Posterior cingulate gyrus (tissue), 11 donors: ENCODE measurements at places on chromosomes 5 and 9.

DNA sequence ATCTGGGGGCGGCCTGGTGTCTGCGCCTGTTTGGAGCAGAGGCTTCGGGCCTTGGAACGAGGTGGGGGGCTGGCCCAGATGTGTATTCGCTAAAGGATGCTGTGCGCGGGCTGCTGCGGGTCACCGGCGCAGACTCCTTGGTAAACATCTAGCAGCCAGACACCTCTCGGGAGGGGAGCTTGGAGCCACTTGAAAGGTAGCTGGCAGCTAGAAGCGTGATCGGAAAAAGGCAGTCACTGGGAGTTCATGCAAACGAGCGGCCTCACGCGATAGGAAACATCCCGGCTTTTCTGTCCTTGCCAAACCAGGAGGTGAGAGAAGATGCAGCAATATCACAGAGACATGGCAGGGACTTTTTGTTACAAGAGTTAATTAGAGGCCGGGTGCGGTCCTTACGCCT lies 8.1 kb downstream of the LAMC3 start:
- no peak for DNase-seq

GRCh38 chr5:72722792-72723452 lies 93.5 kb upstream of the TNPO1 start:
- DNase-seq = no peak

DNA sequence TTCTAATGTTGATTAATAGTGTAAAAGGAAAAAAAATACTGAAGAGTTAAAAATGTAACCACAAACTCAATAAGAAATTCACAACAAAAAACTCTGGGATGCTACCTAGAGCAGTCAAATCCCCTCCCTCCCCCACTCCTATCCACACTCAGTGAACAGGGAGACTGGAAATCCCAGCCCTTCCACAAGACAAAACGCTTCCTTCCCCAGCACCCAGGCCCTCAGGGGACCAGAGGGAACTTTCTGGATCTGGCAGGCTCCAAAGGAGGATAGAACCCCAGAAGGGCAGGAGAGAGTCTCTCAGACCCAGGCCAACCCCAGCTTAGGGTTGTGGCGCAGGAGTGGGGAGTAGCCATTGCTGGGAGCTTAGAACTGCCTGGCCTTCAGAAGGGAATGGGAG lies 55.0 kb downstream of the DCP2 start:
- DNase-seq = no peak

- DNase-seq = no peak
Observed at GRCh38 chr5:11054014-11054413, 293.0 kb upstream of the DAP start.

- DNase-seq = no peak
Observed at GRCh38 chr5:51991940-51992339, 608.7 kb downstream of the ISL1 start.

GRCh38 chr9:80881320-80881719 lies 808.0 kb downstream of the TLE1 start:
- DNase-seq = no peak

DNA sequence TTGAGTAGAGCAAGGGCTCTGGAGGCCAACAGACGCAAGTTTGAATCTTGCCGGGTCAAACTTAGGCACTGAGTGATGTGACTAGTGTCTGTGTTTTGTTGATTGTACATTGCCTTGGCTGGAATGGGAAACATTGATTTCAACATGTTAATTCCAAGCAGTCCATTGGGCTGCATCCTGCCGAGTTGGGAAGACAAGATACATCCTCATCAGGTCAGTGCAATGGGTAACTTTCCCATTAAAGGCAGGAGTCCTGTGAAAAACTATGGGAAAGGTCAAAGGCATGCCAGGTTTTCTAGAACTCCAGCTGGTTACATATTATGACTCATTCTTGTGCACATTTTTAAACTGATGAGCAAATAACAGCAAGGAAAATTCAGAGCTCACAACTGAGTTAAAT lies 126.5 kb upstream of the ABCA1 start:
- DNase-seq = no peak

DNA sequence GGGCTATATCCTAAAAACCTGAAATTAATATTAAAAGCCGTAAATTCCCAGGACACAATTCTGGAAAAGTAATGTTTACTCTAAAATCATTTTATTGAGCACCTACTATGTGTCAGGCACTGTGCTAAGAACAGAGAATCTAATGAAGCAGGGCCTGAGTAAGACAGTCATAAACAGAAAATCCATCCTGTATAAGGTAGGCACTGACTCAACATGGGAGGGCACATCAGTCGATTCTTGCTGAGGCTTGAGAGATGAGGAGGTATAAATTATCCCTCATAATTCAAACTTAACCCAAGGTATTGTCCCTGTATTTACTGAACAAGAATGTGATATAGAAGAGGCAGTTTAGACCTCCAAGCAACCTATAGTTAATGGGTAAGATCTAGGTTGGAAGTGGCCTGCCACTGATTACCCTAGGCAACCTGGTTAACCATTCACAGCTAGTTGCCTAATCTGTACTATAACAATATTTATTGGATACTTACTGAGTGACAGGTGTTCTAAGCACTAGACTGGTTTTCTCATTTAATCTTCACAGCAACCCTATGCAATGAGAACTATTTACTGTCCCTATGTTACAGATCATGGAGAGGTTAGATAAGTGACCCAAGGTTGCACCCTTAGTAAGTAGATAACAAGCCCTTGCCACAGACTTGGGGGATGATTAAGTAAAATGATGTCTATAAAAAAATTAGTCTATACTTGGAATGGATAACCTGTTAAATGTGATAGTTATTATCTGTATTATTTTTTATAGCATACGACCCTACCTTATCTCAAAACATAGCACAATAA lies 317.7 kb downstream of the PDE4D start:
- DNase-seq = no peak

- DNase-seq = peak; percentile 67
Observed at GRCh38 chr9:129344641-129345495, 166.8 kb upstream of the IER5L start.

DNA sequence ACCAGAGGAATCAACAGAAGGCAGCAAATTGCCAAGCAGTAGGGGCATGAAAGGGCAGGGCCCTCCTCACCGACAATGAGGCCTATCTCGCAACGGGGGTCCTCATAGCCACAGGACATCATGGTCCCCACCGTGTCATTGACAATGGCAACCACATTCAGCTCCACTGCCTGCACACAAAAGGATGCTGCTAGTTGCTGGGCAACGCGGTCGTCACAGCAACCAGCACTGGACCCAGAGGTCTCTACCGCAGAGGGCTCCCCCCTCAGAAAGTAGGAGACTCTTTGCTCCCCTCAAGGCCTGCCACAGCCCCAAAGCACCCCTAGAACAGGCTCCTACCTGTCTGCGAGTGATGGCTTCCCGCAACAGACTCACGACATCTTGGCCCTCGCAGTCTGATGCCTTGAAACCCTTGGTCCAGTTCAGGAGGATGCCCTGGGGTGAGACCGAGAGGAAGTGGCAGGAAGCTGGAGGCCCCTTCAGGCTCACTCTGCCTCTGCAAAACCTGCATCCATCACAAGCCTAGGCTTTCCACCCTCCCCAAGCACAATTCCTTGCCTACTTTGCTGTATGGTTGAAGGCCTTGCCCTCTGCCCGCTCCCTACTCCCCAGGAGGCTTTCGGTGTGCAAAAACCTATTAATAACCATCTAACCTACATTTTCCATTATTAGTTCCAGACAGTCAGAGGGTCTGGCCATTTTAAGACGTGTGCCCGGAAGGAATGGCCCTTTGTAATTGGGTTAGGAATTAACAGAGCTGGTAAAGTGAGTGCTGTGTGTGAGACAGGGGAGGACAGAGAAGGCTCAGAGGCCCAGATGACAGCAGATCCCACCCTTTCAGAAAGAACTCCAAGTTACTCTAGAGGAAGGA lies 15.2 kb downstream of the HK3 start:
- DNase-seq = no peak

- no peak for DNase-seq
Observed at GRCh38 chr5:137856916-137857862, 10.5 kb upstream of the MYOT start.

DNA sequence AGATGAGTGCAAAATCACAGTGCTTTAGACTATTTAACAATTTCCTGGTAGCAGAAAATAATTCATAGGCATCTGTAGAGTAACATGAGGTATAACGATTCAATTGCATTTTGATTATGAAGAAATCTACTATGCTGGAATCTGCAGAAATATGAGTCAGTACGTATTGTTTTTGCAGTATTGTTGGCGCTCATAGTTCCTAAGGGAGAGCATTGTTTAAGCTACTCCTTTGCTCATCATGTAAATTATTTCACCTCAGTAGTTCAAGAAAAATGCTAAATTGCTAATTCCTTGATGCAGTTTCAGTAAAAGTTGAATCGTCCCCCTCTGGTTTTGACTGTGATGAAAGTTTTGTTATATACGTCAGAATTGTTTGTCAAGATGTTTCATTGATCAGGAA lies 458.4 kb downstream of the HINT1 start:
- no peak for DNase-seq

DNA sequence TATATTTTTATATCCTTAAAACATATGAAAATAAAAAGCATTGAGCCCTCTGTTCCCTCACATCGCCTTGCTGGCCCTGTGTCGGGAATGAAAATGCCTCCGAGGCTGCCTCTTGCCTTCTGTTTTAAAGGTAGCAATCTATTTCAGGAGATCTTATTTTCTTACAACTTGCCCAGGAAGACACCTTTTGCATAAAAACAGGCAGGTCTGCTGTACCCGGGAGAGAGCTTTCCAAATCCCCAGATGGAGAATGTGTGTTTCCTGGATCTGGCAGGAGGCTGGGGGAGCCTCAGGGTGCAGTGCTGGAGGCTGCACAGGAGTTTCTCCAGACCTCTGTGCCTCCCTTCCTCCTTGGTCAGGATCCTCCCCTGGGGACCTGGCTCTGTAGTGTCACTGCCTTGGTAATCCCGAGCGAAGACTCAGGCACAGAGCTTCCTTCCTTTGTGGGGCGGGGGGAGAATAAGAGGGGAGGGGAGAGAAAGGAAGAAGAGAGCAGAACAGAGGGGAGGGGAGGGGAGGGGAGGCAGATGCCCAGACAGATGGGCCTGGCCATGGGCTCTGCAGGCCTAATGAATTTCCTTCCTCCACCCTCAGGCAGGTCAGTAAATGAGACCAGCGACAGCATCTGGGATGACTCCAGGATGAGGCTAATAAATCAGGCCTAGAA lies 104.0 kb upstream of the BOD1 start:
- no peak for DNase-seq

DNA sequence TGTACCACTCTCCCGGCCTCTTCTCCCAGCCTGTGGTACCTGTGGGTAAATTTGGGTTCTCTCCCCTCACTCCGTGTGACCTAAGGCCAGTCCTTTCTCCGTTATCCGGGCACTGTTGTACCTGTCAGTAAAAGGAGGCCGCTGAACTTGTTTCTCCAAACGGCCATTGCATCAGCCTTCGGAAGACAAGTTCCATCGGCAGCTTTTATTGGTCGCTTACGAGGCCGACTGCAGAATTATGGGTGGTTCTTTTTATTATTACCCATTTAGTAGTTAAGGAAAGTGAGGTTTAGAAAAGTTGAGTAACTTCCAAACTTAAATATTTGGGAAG lies 558 bp downstream of the GRPEL2 start:
- no peak for DNase-seq

DNA sequence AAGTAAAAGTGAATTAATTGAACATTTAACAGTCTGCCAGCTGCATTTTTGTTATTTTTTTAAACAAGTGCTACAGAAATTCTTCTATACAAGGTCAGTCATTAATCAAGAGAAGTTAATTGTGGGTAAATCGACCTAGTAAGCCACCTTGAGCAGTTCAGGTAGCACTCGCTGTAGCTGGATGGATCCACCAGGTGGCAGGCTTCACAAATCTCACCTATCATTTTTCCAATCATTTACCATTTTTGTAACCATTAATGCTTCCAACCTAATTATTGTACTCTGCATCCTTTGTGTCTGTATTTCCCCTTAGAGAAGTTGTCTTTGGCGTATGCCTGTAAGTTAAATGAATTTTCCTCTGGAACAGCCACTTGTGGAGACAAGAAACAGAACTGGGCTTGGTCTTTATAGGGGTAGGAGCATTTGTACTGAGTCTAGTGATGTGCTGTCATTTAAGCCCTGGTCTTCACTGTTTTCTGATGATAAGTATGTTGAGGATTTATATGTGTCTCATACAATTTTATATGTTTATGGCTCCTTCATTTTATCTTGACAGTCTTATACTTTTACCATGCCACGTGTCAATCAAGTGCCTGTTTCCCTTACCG lies 39.5 kb downstream of the CD180 start:
- DNase-seq = no peak

DNA sequence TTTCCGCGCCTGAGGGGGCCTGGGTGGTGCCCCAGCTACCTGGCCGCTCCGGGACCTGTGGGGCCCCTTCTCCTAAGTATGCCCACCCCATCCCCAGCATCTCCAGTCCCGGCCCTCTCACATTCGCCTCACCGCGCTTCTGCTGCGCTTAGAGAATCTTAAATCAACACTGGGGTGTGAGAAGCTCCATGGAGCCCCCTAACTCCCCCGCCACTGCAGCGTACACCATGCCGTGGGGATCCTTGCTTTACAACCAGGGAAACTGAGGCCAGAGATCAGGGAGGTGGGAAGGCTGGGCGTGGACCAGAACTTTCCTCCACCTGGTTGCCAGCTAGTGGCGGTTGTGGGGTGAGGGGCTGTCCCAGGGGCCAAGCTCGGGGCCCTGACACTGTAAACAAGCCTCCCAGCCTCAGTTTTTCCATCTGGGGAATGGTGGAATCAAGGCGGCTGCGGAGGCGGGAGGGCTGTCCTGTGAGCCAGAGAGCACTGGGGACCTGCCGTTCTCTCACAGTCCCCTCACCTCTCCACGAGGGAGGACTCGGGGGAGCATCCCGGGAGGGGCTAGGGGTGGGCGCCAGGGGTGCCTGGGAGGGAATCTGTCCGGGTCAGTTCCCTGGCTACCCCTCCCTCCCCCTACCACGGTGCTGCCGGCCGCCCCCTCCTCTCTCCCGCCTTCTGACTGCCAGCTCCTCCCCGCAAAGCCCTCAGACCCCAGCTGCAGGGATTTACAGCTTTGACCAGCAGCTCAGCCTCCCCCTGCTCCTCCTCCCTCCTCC lies 161.2 kb downstream of the C9orf50 start:
- no peak for DNase-seq

- no peak for DNase-seq
Observed at GRCh38 chr5:10590226-10590999, 26.5 kb downstream of the ANKRD33B start.

DNA sequence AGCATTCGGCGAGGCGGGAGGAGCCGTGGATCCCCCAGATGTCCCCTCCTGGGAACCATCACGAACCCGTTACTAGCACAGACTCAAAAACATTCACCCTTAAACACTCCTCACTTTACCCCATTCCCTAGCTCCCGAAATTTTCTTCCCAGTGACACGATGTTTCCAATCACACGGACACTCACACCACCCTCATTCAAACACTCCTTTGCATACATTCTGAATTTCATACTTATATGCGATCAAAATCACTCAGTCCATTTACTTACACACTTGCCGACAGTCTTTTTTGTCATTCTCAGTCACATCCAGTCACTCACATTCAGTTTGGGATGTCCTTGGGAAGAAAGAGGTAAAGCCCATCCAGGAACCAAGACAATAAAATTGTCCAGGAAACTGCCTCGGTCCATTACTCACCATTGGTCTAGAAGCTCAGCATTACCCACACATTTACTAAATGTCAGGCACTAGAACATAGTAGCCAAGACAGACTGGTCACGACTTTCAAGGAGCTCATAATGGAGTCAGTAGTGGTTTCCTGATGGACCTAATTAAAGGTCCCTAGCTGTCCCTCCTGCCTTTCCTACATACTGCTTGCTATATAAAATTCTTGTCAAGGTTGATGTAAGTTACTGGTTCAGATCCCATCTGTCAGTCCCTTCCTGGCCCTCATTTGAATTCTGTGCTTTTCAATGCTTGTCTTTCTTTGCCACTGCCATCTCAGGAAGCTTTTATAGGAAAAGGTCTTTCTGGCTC lies 574 bp downstream of the SLC35A4 start:
- DNase-seq = no peak
